Uterus (tissue), 4 donors: ENCODE measurements at places on chromosomes 12 and 14. TPM values are rescaled to one million over a fixed set of nuclear protein-coding genes. Genes with fewer than 3 reads are reported as not detected.

Gene LPAR5
- not detected for total RNA-seq

DNA sequence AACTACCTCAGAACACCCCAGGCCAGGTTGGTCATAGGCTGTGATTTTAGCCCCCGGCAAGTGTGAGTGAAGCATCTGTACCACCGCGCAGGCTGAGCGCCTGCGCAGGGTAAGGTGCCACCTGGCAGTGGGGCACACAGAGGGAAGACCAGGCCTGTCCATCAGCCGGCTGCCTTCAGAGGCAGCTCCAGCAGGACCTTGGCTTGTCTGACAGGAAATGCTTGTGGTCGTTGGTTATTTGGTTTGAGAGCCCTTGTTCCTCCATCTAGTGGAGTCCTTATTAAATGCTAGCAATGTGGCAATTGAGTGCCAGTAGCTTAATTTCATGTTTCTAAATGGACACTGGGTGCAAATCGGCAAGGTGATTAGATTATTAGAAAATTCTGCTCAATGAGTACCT lies 27.5 kb downstream of the SLC25A29 start:
- no peaks in the 10 kb centered on the region for H3K27me3 ChIP-seq
- no peaks in the 10 kb centered on the region for H3K36me3 ChIP-seq
- DNase-seq, result no peak
- no peak overlapping the region for H3K4me3 ChIP-seq
- H3K27ac ChIP-seq, result no peak overlapping the region

Gene KTN1
- total RNA-seq, result 74.5 TPM

DNA sequence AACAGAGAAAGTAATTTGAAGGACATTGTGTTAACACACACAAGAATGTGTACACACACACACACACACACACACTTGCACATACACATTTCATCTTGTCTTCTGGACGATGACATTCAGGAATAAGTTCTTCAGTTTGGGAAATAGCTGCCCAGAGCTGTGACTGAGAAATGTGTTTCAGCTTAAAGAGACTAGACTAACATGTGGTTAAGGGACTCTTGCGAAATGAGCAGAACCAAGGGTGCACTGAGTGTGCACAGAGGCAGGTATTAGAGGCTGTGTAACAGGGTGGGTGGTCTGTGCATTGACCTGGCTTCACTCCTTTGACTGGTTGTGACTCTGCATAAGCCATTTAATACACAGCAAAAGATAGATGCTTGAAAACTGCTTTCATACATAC lies 29.4 kb upstream of the KCNA5 start:
- DNase-seq, result no peak
- H3K36me3 ChIP-seq, result no peaks in the 10 kb centered on the region
- H3K27me3 ChIP-seq, result no peaks in the 10 kb centered on the region
- no peaks in the 10 kb centered on the region for H3K4me1 ChIP-seq
- H3K27ac ChIP-seq, result no peak overlapping the region

DNA sequence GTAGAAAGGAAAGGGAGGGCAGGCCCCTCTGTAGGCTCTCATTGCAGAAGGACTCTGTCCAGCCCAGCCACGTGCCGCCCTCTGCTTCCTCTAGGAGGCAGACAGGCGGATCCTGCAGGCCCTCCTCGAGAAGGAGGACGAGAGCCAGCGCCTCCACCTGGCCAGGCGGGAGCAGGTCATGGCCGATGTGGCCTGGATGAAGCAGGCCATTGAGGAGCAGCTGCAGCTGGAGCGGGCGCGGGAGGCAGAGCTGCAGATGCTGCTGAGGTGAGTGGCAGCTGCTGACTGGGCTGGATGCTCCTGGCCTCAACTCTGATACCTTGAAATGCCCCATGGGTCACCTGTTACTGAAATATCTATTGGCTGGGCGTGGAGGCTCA lies 10.9 kb downstream of the TCHP start:
- H3K4me1 ChIP-seq, result no peaks in the 10 kb centered on the region
- H3K27ac ChIP-seq, result no peak overlapping the region
- no peaks in the 10 kb centered on the region for H3K36me3 ChIP-seq
- no peaks in the 10 kb centered on the region for H3K27me3 ChIP-seq
- no peak overlapping the region for H3K4me3 ChIP-seq

Gene SELPLG
- 2.2 TPM for total RNA-seq

DNA sequence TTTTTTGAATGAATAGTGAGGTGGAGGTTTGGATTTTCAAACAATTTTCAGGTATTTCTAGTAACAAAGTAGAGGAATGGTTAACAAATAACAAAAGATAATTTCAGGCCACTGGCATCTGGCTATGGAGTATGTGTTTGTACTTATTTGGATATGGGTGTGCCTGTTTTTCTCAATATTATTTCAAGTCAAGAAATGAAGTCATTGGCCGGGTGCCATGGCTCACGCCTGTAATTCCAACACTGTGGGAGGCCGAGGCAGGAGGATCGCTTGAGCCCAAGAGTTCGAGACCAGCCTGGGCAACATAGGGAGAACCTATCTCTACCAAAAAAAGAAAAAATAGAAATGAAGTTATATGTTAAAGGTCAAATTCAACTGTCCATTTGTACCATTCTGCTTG lies 13.9 kb downstream of the SLC35E3 start:
- H3K4me3 ChIP-seq, result no peak overlapping the region
- no peak overlapping the region for H3K27ac ChIP-seq
- H3K4me1 ChIP-seq, result no peaks in the 10 kb centered on the region
- H3K27me3 ChIP-seq, result no peaks in the 10 kb centered on the region

Gene SLC25A21
- total RNA-seq, result 3.0 TPM

Gene SLC41A2
- 52.6 TPM for total RNA-seq

DNA sequence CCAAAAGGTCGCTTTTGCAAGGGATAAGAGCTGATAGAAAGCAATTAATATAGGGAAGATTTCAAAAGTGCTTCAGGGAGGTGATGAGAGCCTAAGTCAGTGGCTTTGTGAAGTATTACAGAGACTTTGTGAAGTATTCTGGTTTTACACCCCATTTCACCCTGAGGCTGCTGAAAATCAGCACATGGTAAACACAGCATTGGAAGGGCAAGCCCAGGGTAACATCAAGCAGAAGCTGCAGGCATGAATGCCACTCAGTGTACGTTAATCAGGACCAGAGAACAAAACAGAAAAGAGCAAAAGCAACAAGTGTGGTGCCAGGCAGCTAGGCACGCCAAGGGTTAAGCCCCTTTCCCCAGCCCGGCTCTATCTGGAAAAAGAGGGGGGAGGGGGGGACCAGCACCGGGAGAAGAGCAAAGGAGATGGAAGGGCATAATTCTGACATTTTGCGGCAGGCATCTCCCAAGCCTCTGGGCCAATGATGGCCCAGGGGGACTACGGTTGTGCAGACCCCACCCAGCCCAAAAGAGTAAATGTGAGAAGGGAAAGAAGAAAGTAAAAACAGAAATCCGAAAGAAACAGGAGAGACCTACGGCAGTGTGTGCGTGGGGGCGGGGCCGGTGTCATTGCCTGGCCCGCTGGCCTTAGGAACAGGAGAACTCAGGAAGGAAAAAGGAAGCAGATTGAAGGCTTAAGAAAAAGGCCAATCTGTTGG lies 58.9 kb downstream of the DHRS2 start:
- H3K27me3 ChIP-seq, result no peaks in the 10 kb centered on the region
- H3K4me3 ChIP-seq, result peak overlapping the region; percentile 27

Gene KRT72
- total RNA-seq, result not detected

- no peaks in the 10 kb centered on the region for H3K36me3 ChIP-seq
- no peaks in the 10 kb centered on the region for H3K27me3 ChIP-seq
- DNase-seq, result no peak
- H3K27ac ChIP-seq, result no peak overlapping the region
These were observed 67.7 kb downstream of the BCAT1 start for GRCh38 chr12:24881227-24881626.

Gene HOXC10
- 12.4 TPM for total RNA-seq

GRCh38 chr12:96215919-96216273 lies 21.7 kb downstream of the ELK3 start:
- H3K4me3 ChIP-seq, result no peak overlapping the region
- no peaks in the 10 kb centered on the region for H3K36me3 ChIP-seq
- H3K4me1 ChIP-seq, result no peaks in the 10 kb centered on the region
- peak overlapping the region; percentile 3 for H3K27ac ChIP-seq

Gene TAS2R30
- 9.4 TPM for total RNA-seq

Gene GPR132
- not detected for total RNA-seq

DNA sequence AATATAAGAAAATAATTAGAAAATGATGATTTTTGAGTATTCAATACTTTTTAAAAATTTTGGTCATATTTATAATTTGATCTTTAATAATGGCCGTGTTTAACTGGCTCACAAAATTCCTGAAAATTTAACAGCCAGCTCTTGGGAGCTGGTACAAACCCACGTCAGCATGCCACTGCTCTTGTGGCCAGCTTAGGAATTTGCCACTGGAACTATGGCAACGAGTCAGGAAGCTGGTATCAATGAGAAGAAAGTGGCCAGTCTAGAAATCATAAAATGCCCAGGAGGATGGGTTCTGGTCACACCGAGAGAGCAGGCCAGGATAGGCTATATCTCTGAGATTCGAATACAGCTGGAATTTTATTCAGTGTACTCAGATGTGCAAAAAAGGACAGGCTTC lies 72.2 kb upstream of the PLEKHG3 start:
- no peaks in the 10 kb centered on the region for H3K27me3 ChIP-seq
- H3K36me3 ChIP-seq, result no peaks in the 10 kb centered on the region
- no peaks in the 10 kb centered on the region for H3K4me1 ChIP-seq
- DNase-seq, result no peak
- no peak overlapping the region for H3K4me3 ChIP-seq
- no peak overlapping the region for H3K27ac ChIP-seq

GRCh38 chr12:69321351-69321750 lies 26.8 kb upstream of the LYZ start:
- no peak overlapping the region for H3K4me3 ChIP-seq
- DNase-seq, result no peak
- no peaks in the 10 kb centered on the region for H3K4me1 ChIP-seq
- H3K27me3 ChIP-seq, result no peaks in the 10 kb centered on the region
- no peak overlapping the region for H3K27ac ChIP-seq

Gene CD163L1
- total RNA-seq, result not detected

Gene INHBC
- not detected for total RNA-seq

Gene RNASE7
- not detected for total RNA-seq

GRCh38 chr12:77232045-77232444 lies 166.7 kb upstream of the E2F7 start:
- H3K36me3 ChIP-seq, result no peaks in the 10 kb centered on the region
- no peak overlapping the region for H3K4me3 ChIP-seq
- H3K27me3 ChIP-seq, result no peaks in the 10 kb centered on the region
- H3K4me1 ChIP-seq, result no peaks in the 10 kb centered on the region

DNA sequence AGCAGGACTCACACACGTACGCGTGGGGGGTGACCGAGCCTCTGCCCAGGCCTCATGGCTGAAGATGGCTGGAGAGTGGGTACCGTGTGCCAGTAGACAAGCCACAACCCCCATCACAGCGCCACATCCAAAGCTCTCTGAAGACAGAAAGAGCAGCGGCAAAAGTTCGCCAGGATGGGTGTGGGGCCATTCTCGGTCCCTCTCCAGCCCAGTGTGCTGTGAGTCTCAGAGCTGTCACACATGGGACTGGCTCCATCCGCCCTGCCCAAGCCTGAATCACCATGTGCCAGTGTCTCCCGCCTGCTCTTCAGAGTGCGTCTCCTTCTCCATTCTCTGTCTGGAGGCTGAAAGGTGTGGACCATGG lies 5.7 kb downstream of the TMEM179 start:
- no peaks in the 10 kb centered on the region for H3K36me3 ChIP-seq
- H3K4me1 ChIP-seq, result no peaks in the 10 kb centered on the region
- H3K27me3 ChIP-seq, result peaks cover 8% of the 10 kb centered on the region
- no peak overlapping the region for H3K4me3 ChIP-seq
- no peak overlapping the region for H3K27ac ChIP-seq

Gene RHOJ
- total RNA-seq, result 30.6 TPM

Gene KRT6B
- total RNA-seq, result not detected

DNA sequence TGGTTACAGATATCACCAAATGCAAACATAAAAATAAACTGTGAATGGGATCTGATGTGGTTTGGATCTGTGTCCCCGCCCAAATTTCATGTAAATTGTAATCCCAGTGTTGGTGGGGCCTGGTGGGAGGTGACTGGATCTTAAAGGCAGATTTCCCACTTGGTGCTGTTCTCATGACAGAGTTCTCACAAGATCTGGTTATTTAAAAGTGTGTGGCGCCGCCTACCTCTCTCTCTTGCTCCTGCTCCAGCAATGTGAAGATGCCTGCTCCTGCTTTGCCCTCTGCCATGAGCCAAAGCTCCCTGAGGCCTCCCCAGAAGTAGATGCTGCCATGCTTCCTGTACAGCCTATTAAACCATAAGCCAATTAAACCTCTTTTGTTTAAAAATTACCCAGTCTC lies 47.8 kb downstream of the SLC25A21 start:
- H3K4me3 ChIP-seq, result no peak overlapping the region
- no peak for DNase-seq
- H3K27me3 ChIP-seq, result no peaks in the 10 kb centered on the region
- H3K36me3 ChIP-seq, result no peaks in the 10 kb centered on the region
- no peaks in the 10 kb centered on the region for H3K4me1 ChIP-seq
- H3K27ac ChIP-seq, result no peak overlapping the region

DNA sequence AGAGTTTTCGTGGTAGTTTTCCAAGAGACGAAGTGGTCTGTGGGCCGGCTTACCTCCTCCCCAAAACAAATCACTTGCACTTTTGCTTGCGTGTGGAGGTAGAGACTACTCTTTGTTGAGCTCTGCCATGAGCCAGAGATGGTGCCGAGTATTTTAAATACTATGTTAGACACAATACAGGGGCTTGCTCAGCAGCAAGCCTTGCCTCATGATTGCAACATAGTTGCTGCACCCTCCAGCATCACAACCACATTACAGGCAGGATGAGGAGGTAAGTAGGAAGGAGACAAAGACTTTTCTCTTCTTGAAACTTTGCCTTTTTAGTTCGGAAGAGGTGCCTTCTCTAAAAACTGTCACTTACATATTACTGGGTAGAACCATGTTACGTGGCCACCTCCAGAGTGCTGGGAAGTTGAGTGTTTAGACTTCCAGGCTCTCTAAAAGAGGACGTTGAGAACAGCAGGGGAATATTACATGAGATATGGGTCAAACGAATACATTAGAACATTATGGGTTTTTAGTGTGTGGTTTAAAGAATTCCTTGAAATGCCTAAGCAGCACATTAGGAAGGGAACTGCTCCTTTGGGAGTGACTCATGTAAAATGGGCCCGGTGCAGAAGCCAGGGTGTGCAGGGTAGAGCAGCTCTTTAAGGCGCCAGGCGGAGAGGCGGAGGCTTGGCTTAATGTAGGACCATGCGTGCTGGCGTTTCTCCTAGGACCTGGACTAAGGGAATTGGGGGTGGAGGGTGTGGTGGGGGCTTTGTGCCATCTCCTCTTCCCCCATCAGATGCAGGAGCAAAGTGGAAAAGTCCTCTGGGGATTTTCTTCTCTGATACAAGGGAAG lies 110.6 kb upstream of the PRMT8 start:
- peak overlapping the region; percentile 29 for H3K27ac ChIP-seq
- no peaks in the 10 kb centered on the region for H3K27me3 ChIP-seq
- H3K4me3 ChIP-seq, result no peak overlapping the region
- H3K36me3 ChIP-seq, result no peaks in the 10 kb centered on the region
- DNase-seq, result no peak

GRCh38 chr14:92610849-92611271 lies 97.3 kb downstream of the RIN3 start:
- H3K4me3 ChIP-seq, result no peak overlapping the region
- H3K27ac ChIP-seq, result no peak overlapping the region
- H3K36me3 ChIP-seq, result no peaks in the 10 kb centered on the region
- no peaks in the 10 kb centered on the region for H3K27me3 ChIP-seq
- no peak for DNase-seq

- DNase-seq, result peak; percentile 62
- H3K4me1 ChIP-seq, result no peaks in the 10 kb centered on the region
- H3K27ac ChIP-seq, result no peak overlapping the region
- no peaks in the 10 kb centered on the region for H3K27me3 ChIP-seq
These were observed 164.6 kb upstream of the PARP11 start for GRCh38 chr12:4037747-4038312.

GRCh38 chr12:76549131-76549530 lies 10.4 kb downstream of the OSBPL8 start:
- no peak overlapping the region for H3K4me3 ChIP-seq
- H3K27ac ChIP-seq, result no peak overlapping the region
- H3K27me3 ChIP-seq, result no peaks in the 10 kb centered on the region
- H3K36me3 ChIP-seq, result no peaks in the 10 kb centered on the region
